ENCODE measurements at places on chromosomes 7 and 10. TPM values are rescaled to one million over a fixed set of nuclear protein-coding genes. Genes with fewer than 3 reads are reported as not detected.

GRCh38 chr7:143519411-143520131 is 41.9 kb downstream of the TAS2R41 start:
- DNase-seq = peak; percentile 35

DNA sequence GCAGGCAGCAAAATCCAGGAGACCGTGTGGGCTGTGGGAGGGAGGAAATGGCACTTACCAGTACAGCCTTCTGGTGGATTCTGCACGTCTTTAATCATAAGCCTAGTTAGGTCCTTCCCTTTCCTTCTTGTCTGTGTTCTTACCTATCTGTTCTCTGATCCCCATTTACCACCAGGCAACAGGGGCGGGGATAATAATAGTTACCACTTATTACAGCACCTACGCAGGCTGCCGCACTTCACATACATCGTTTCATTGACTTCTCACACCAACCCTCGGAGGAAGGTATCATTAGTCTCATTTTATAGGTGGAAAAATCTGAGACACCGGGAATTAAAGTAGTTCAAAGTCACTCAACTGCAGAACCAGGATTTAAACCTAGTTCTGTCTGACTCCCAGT is 4.5 kb upstream of the EPHA1 start:
- DNase-seq = no peak

DNA sequence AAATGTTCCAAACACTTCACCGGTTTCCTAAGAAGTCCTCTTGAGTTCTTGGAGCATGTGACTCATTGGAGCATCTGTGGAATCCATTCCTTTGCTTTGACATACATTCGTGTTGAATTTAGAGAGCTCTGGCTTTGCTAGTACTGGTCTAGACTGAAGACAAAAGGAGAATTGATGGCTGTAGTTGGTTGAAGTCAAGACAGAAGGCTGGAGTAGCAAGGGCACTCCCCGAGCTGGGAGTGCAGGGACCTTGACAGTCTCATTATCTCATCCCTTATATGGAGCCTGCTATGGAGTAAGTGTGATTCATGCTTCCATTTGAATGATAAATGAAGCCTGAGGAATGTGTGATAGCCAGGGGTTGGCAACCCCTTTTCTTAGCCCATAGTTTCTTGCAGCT is 1249.1 kb downstream of the TYW1 start:
- DNase-seq = no peak

GRCh38 chr7:26627891-26628341 is 236.5 kb downstream of the SKAP2 start:
- DNase-seq = no peak

GRCh38 chr7:74097937-74098614 is 14.5 kb downstream of the LIMK1 start:
- DNase-seq = no peak

DNA sequence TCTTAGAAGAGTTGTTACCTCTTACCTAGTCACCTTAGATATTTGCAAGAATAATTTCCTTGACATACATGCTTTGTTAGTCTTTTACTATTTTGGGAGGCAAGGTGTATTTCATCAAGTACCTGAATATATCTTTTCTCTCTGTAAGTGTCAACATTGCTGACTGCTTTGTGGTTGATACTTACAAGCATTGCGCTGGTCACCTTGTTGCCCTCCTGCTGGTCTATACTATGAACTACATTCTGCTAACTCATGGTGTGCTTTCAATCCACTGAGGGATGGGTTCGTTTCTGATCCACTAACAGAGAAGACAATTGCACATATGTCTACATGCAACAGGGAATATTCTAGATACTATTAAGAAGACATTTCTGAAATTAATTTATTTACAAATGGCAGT is 837.8 kb upstream of the COBL start:
- no peak for DNase-seq

DNA sequence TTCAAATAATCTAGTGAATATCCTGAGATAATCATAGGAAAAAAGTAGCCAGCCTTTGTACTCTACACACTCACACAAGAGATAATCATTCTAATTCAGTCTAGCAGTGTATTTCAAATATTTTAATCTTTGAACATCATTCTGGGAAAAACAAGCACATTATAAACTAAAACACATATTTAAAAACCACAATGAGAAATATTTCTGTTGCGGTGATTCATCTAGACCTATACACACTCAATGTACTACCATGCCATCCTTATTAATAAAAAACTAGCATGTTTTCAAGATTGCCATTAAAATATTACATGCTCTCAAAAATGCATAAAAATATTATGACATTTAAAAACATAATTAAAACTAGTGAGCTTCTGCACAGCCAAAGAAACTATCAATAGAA is 11.8 kb downstream of the COG5 start:
- DNase-seq = no peak

DNA sequence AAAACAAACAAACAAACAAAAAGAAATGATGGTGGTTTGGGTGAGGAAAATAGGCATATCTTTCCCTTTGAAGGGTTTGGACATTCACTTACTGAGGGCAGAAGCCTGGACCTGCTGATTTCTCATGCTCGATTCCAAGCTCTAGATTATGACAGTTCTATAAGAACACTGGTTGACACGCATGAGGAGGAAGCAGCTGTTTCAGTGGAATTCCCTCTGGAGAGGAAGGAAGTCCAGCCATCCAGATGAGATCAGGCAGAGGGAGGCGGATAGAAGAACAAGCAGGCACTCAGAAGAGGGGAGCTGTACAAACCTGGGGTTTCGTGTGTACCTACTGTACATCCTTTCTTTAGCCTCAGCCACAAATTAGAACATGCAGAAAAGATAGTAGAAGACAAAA is 691.9 kb downstream of the INHBA start:
- no peak for DNase-seq

Gene CDHR1
- 0.96 TPM for polyA plus RNA-seq

Gene MLXIPL
- 0.10 TPM for polyA plus RNA-seq

Gene LIPM
- not detected for polyA plus RNA-seq

Gene LBX1
- polyA plus RNA-seq = 9.6 TPM

Gene HEPACAM2
- polyA plus RNA-seq = not detected

Gene FANK1
- polyA plus RNA-seq = 0.71 TPM

Gene CPED1
- 8.4 TPM for polyA plus RNA-seq

Gene UCN3
- polyA plus RNA-seq = not detected

Gene IFIT1B
- 0.53 TPM for polyA plus RNA-seq

Gene BTBD16
- 0.13 TPM for polyA plus RNA-seq

All from forelimb muscle (tissue), 1 donor.